ENCODE measurements at places on chromosomes 1 and 21.

DNA sequence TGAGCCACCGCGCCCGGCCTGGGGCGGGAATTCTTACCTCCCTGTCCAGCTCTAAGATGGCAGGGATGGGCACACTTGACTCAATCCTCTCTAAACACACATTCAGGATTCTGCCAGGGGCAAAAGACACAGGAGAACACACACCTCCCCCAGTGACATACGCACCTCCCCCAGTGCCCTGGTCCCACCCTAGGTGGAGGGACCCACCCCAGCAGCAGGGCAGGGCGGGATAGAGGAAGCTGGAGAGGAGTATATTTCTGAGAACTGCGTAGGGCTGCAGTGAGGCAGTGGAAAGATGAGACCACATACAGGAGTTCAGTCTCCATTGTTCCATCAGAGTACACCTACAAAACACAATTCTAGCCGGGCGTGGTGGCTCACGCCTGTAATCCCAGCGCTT is 92.5 kb downstream of the SDCCAG8 start:
- DNase-seq = no peak

GRCh38 chr1:85047144-85047471 is 1.2 kb downstream of the MCOLN3 start:
- DNase-seq = no peak

DNA sequence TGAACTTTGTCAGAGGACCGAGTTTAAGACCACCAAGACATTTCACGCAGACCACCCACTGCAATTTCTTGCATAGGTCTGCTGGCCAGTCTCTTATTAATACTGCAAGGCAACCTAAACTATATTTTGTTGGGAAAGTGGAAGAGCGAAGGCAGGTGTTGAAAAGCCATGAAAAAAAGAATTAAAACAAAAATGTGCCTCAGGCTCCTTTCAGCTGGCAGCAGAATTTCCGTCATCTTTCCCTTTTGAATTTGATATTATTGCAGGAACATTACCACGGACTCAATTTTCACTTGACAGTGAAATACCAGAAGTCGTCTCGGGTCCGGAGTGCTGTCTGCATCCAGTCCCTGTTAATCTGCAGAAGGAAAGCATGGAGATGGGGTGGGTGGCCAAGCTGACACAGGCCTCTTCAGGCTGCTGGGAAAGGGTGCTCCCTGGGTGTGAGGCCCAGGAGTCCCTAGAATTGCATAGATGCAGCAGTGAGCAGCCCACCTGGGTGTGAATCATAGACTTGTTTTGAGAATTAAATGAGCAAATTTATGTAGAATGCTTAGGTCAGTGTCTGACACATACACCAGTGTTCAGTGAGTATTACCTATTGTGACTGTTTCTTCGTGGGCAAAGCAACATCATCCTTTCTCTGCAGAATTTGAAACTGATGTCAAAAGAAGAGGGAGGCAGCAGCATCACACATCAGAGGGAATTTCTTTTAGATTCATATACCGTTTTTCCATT is 150.7 kb downstream of the PBX1 start:
- DNase-seq = no peak

GRCh38 chr1:30618335-30618747 is 105.0 kb downstream of the MATN1 start:
- DNase-seq = no peak

- peak; percentile 54 for DNase-seq
Measured at GRCh38 chr1:109498161-109498801, 4.4 kb downstream of the CYB561D1 start.

- DNase-seq = no peak
Measured at GRCh38 chr1:77370583-77371306, 88.9 kb downstream of the AK5 start.

DNA sequence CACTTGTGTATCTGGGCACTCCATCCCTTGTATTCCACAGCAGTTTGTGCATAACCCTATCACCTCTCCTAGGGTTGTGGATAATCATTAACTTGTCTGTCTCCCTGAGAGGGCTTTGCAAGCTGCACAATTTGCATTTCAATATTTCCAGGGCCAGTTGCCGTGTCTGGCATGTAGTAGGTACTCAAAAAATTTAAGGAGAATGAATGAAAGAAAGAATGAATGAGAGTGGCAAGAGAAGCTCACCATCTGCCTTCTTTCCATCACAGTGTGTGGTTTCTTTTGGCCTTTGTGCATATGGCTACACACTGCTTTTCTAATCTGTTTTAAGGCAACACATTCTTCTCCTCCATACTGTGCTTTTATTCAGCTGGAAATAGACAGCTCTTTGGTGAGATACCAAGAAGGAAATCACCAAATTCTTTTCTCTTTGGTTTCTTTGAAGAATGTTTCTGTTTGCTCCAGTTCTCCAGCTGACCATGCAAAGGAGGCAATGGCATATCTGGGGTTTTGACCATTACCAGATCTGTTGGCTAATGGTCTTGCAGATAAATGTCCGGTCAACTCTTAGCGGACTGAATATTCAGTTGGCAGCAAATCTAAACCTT is 49.4 kb downstream of the NGF start:
- no peak for DNase-seq

DNA sequence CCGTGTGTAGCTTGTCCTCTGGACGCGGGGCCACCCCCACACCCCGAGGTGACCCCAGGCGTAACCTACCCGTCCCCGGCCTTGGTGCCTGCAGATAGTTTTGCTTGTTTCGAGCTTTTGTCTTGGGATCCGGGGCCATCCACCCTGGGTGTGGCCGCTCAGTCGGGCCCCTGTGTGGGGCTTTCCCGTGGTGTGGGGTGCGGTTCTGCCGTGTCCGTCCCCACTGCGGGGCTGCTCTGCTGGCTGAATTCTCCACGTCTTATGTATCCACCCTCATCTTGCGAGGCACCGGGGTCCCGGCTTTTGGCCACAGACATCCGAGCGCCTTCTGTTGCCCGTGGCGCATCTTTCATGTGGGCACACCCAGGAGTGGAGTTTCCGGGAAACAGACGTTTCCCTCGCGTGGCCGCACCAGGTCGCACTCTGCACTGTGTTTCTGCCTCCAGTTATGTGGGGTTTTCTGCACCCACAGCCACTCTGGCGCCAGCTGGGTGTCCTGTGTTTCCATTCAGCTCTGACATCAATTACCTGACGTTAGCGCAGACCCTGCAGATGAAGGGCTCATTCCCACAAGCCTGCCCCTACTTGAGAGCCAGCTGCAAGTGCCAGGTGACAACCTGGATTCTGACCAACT is 64.9 kb downstream of the PRKCZ start:
- DNase-seq = no peak

GRCh38 chr1:203406446-203407045 is 55.6 kb upstream of the FMOD start:
- DNase-seq = no peak

GRCh38 chr21:36480618-36481017 is 696 bp upstream of the CLDN14 start:
- DNase-seq = no peak

DNA sequence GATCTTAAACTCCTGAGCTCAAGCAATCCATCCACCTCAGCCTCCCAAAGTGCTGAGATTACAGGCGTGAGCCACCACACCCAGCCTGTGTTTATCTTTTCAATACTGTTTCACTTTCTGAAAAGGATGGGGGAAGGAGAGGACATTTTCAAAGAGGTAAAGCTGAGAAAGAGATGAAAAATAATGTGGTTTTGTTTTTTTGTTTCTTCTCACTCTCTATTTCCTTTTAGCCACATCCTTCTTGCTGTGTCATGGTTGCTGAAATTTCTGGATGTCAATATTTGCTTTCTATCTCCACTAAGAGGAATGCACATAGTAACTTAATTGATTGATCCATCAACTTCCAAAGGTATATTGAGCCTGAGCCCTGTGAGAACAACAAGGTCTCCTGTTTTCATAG is 6.4 kb upstream of the C1orf21 start:
- DNase-seq = no peak

GRCh38 chr1:41689558-41689981 is 205.1 kb upstream of the EDN2 start:
- no peak for DNase-seq

DNA sequence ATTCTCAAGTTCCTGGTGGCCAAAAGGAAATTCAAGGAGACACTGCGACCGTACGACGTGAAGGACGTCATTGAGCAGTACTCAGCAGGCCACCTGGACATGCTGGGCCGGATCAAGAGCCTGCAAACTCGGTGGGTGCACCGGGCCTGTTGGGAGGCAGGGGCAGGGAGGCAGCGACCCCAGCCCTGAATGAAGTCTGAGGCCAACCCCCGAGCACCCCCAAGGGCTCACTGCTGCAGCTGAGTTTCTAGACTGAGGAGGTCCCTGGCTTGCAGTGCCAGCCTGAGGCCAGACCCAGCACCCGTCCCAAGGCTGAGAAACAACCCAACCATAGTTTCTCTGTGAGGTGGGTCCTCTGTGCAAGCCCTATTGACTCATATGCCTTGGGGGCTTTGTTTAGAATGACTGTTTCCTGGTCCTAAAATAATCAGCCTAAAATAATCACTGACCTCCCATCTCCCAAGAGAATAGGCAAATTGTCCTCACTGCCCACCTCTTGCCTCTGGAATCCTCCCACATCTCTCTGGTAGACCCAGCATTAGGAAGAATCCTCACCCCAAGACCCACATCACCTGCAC is 27.1 kb downstream of the CITED4 start:
- no peak for DNase-seq

- DNase-seq = peak; percentile 22
Measured at GRCh38 chr1:59926381-59927123, at the start of gene CYP2J2. CYP2J2 (minus strand) TSS chr1:59926773; CDS start chr1:59926746, 27 bp downstream.

Data from NCI-H1092 treated with DMSO at 0.1 percent for 48 hours (cell line).